Activated T-cell treated with anti-CD3 and anti-CD28 coated beads, Interleukin-2, amount 50 U/mL, for 4 hours (primary cell): ENCODE measurements at places on chromosomes 7 and 10. TPM values are rescaled to one million over a fixed set of nuclear protein-coding genes. Genes with fewer than 3 reads are reported as not detected.

Gene POM121
- 84.2 TPM for total RNA-seq

Gene AKR1D1
- not detected for total RNA-seq

Gene GNG11
- total RNA-seq: not detected

Gene LMTK2
- 18.5 TPM for total RNA-seq

Gene MEST
- total RNA-seq: 3.5 TPM

Gene TRIP6
- total RNA-seq: 45.4 TPM

Gene ETV1
- 0.11 TPM for total RNA-seq

Gene WDR86
- 0.46 TPM for total RNA-seq

Gene NUTM2E
- 0.08 TPM for total RNA-seq

Gene CBLL1
- 42.7 TPM for total RNA-seq
